ENCODE measurements at places on chromosomes 16 and 17.

GRCh38 chr17:43809121-43809520 is 23.8 kb downstream of the MPP3 start:
- DNase-seq, result no peak

DNA sequence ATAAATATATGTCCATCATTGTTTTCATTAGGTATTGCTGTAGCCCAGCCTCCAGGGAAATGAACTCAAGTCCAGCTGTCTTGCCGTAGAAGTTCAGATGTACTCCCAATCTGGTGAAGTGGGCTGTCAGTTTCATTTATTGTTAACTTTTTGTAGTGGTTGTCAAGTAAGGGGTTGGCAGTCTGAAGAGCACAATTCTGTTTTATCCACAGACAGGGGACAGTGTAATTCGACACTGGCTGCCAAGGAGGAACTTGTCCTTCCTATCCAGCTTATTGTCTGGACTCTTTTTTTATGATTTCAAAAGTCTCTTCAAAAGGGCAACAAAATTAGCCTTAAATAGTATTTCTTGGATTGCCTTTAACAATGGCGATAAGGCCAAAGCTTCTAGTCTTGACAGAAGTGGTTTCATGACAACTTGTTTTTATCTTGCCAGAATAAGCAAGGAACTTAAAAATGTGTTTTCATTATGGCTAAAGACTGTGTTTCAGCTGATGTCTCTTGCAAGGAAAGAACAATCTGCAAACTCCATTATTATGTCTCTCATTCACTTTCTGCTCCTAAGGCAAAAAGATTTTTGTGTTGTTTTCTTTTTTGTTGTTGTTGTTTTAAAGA is 73.9 kb upstream of the TANC2 start:
- DNase-seq, result peak; percentile 45

GRCh38 chr16:61581417-61582046 is 454.7 kb downstream of the CDH8 start:
- no peak for DNase-seq

DNA sequence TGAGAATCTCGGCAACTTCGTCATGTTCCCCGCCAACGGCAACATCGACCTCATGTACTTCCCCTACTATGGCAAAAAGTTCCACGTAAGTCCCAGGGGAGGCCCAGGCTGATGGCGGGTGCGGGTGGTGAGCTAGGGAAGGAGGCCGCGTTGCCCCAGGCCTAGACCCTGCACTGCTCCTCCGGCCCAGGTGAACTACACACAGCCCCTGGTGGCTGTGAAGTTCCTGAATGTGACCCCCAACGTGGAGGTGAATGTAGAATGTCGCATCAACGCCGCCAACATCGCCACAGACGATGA is 4.8 kb downstream of the ATP1B2 start:
- DNase-seq, result no peak

DNA sequence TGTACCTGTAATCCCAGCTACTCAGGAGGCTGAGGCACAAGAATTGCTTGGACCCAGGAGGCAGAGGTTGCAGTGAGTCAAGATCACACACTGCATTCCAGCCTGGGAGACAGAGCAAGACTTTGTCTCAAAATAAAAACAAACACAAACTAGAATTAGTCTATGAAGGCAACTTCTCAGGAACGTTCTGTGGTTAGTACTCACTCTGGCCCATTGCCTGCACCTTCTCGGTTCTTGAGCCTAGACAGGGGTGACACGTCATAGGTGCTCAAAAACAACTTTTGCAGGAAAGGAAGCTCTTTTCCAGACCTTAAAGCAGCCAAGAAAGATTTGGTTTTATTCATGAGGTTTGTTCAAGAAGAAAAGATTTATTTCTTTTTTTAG is 22.3 kb upstream of the CNOT1 start:
- DNase-seq, result no peak

DNA sequence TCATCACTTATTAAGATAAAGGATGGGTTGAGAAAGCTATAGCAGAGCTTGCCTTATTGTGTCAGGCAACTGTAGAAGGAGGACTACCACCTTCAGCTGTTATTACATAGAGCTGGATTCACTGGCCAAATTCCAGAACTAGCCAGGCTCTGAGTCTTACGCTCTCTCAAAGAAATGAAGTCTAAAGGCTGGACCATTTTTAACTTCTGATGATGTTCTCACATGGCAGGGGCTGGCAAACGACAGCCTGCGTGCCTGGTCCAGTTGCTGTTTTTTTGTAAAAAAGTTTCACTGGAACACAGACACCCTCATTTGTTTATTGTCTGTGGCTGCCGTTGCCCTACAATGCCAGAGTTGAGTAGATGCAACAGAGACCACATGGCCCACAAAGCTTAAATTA is 21.2 kb downstream of the TRAF4 start:
- DNase-seq, result no peak

DNA sequence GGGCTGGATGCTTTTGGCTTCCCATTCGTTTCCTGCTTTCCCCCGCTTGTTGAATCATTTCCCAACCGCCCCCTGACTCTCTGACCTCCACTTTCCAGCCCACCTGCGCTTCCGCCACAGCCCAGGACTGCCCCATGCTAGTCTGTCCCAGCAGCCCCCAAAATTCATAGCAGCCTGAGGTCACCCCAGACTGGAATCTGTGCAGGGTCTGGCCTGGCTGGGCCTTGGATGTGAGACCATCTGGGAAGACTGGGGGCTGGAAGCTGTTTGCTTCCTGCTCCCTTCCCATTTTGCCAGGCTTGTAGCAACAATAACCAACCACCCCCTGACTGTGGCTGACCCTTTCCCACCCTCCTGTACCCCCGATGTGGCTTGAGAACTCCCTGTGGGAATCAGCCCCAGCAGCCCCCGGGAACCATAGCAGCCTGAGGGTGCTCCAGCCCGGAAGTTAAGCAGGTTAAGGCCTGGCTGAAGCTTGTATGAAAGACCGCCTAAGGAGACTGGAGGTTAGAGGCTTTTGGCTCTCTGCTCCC is 2290.8 kb downstream of the TP53TG3F start:
- DNase-seq, result no peak

GRCh38 chr17:41548844-41549595 is 20.9 kb upstream of the KRT19 start:
- DNase-seq, result peak; percentile 77

DNA sequence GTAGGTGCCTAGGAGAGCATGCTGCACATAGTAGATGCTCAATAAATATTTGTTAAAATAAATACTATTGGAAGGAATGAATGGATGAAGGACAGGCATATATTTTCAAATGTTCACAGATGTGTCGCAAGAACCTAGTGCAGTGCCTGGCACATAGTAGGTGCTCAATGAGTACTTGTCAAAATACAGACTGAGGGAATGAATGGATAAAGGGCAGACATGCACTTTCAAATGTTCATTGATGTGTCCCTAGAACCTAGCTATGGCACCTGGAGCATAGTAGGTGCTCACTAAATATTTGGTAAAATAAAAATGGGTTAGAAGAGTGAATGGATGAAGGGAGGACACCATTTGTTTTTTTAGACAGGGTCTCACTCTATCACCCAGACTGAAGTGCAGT is 26.1 kb downstream of the XYLT1 start:
- DNase-seq, result no peak

DNA sequence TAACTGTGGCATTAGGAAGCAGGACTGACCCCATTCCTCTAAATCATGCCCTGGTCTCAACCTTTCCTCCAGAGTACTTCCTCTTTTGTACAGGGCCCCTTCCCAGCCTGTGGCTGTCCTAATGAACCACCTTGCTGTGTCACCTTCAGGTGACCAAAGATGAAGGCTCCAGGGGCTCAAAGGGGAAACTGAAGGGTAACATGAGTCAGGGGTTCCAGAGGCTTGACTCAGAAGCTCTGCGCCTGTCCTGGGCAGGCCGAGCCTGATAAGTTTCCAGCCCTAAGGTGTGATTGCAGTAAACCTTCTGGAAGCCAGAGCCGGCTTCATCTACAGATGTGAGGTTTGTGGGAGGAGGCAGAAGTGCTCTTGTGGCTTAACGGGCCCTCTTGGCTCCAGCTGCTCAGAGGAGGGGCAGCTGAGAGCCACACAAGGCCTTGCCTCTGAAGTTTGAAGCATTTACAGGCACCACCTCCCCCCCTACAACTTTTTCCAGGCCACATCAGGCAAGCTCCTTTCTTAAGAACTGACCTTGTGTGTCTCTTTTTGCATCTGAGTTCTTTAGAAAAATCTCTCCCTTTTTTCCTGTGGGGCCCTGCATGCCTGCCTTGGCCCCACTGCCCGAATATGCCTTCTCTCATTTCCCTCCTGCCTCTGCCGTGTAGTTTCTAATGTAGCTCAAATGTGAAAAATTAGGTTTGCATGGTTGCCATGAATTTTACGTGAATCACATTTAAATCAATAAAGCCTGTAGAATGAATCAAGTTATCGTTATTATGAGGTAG is 149.9 kb downstream of the CLEC16A start:
- peak; percentile 94 for DNase-seq

DNA sequence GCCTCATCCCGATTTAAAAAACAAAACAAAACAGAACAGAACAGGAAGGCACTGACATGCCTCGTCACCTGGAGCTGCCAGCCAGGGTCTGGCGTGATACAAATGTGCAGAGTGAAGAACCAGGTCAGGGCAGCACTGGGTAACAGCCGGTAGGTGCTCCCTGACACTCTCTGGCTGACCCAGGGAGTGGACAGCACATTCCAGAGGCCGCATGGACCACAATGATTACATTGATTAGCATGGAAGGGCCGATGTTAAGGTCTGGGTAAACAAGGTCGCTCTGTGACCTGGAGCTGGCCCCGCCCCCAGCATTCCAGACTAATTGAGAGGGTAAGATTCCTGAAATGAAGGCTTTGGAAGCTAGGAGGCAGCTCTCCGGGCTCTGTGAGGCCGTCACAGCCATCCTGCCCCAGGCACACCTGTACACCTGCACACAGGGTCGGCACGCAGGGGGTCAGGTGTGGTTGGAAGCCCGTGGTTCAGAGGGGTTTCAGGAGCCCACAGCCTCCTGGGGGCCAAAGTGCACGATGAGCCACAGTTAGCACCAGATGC is 21.4 kb downstream of the PIEZO1 start:
- DNase-seq, result no peak

DNA sequence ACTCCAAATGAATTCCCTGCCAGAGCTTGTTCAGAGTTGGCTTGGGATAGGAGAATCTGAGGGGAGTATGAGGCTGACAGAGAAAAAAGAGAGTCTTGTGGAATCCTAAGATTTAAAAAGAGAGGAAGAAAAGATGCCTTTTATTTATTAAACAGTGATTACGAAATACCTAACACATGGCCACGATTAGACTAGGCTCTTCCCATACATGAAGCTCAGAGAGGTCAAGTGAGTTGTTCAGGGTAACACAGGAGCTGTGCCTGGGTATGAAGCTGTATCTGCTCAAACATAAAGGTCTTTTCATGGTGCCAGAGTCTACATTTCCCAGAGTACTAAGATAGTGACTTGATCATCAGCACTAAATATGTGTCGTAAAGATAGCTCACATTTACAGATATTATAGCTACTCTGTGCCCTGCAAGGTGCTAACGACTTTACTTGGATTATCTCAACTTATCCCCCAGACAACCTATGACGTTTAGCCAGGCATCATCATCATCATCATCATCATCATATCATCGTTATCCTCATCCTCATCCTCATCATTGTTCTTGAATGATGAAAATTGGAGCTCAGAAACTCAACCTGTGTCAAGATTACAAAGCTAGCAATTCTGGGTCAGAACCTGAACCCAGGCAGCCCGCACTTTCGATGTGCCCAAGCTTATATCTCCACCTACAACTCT is 500.8 kb downstream of the NPIPA7 start:
- no peak for DNase-seq

DNA sequence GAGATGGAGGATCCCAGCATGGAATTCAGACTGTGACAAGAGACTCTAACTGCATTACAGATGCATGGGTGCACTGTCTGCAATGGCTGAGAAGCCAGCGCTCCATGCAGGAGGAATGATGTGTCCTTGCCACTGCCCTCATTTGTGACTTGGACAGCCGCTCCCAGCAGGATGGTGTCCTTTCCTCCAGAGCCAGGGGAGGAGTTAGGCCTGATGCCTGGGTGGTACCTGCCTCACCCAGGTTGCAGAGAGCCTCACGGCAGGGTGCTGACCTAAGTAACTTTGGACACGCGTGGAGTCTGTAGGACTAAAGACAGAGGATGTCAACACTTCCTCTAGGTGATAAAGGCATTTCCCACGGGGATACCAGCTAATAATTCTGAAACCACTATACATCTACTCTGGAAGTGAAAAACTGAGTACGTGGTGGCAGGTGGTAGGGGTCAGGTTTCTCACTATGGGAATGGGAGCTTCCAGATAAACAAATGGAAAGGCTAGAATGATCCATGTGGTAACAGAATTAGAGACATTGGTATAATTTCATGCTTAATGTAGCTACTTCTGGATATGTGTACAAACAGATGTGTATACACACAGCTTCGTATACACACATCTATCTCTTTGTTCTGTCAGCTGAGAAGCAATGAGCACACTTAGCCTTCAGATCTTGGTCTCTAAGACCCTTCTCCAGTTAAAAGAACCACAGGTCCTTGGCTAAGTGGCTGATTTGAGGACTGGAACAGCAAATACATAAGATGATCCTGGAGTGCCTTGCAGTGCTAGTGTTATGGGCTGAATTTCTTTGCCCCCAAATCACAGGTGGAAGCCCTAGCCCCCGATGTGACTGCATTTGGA is 13.7 kb upstream of the CSNK1D start:
- no peak for DNase-seq

- no peak for DNase-seq
Measured at GRCh38 chr16:23373436-23374219, 71.5 kb downstream of the SCNN1B start.

- DNase-seq, result no peak
Measured at GRCh38 chr17:27562777-27563455, 68.1 kb upstream of the LGALS9 start.

GRCh38 chr16:16007743-16008111 is 58.3 kb downstream of the ABCC1 start:
- peak; percentile 85 for DNase-seq

DNA sequence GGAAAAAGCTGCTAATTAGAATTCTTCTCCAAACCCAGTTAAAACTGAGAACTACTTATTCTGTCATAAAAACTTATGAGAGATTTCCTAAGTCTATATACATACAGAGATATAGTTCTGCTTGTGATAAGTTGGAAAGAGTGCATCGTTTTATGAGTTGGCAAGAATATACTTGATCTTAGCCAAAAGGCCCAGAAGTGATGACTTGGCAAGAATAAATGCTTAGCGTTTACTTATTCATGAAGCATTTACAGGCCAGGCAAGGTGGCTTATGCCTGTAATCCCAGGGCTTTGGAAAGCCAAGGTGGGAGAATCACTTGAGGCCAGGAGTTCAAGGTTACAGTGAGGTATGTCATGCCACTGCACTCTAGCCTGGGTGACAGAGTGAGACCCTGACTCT is 81.7 kb downstream of the CYB561 start:
- no peak for DNase-seq

- no peak for DNase-seq
Measured at GRCh38 chr17:74728033-74728701, 8.9 kb upstream of the RAB37 start.

- DNase-seq, result no peak
Measured at GRCh38 chr17:76421044-76421407, 31.9 kb downstream of the UBE2O start.
